ENCODE measurements at places on chromosomes 11 and 22. TPM values are rescaled to one million over a fixed set of nuclear protein-coding genes. Genes with fewer than 3 reads are reported as not detected.

Gene CD248
- 80.6 TPM for polyA plus RNA-seq

DNA sequence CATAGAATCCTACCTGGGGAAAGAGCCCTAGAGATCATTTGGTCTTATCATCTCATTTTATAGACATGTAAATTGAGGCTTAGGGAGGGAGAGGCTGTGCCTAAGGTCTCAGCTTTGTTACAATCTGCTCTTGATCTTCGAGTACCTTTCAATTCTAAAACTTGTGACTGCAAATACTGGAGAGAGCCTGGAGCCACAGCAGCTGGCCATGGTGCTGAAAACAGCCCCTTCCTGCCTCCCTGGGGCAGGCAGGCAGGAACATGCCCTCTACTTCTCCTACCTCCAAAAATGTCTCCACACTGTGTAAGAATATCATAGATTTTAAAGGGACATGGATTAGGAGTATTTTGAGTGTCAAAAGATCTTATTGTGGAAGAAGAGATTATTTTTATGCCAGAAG is 52.2 kb downstream of the C22orf42 start:
- peak; percentile 18 for DNase-seq

DNA sequence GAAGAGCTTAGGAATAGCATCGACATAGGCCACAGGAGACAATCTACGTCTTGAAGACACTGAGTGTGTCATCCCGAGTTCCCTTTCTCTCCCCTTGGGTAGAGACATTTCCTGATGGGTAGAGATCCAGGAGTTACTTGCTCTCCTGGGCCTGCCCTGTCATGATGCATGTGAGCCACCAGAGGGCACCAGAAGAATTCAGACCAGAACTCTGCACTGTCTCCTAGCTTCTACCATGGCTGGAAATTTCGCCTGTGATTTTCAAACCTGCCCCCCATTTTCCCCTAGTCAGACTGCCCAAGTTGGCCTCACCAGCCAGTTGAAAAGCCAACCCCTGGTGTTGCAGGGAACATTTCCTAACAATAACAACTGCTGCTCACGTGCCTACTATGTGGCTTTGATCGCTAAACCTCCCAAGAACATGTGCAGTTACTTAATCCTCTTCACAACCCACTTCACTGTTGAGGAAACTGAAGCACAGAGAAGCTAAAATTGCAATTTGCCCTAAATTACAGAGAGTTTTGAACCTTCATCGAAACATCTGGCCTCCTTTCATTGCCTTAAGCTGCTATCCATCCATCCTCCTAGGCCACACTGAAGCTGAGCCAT is 47.2 kb downstream of the C11orf58 start:
- peak; percentile 31 for DNase-seq

Gene OR4D5
- not detected for polyA plus RNA-seq

- no peak for DNase-seq
These were observed 7.6 kb downstream of the FXYD2 start for GRCh38 chr11:117816846-117817367.

DNA sequence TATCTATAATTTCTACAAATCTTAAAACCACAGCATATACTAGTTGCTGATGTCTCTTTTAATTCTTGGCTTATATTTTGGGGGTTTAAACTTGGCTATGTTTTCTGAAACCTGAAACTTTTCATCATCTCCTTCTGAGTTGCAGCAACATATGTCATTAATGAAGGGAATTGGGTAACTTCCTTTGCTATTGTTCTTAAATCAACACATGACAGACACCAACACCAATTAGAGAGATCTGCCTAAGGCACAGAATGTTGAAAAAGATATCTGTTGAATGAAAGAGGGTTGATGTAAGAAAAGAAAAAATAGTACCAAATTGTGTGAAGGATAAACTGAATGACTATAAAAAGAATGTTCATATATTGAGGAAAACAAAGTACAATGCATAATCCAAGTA is 10.3 kb upstream of the GAS2 start:
- DNase-seq, result no peak

DNA sequence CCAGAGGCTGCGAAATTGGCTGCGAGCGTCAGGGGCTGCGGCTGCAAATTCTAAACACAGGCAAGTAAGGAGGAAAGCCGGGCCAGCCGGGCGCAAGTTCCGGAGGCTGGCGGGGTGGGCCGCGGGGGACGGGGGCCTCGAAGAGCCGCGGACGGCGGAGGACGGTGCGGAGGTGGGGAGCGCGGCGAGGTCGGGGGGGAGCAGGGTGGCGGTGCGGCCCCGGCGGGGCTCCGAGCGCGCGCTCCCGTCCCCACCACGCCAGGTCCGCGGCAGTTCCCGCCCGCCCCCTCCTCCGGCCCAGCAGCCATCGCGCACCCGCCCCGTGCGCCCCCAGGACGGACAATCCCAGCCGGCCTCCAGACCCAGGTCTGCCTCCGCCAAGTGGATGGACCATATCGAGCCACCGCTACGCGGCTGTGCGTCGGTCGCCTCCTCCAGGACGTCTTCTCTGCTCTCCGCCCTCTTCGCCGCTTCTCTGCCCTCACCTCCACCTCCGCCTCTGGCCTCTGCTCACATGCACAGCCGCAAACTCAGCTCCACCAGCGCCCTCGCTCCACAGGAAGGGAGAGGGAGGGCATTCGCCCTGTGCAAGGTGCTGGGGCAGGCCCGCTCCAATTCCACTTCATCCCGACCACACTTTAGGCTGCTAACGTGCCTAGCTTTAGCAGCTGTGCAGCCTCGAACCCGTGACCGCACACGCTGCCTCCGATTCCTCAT is 7.2 kb downstream of the ELFN2 start:
- no peak for DNase-seq
